ENCODE measurements at places on chromosomes 3 and 15.

- DNase-seq: no peak
These were observed 13.3 kb downstream of the NFKBIZ start for GRCh38 chr3:101862416-101863165.

GRCh38 chr3:151303751-151304150 lies 12.9 kb downstream of the GPR87 start:
- no peak for DNase-seq

DNA sequence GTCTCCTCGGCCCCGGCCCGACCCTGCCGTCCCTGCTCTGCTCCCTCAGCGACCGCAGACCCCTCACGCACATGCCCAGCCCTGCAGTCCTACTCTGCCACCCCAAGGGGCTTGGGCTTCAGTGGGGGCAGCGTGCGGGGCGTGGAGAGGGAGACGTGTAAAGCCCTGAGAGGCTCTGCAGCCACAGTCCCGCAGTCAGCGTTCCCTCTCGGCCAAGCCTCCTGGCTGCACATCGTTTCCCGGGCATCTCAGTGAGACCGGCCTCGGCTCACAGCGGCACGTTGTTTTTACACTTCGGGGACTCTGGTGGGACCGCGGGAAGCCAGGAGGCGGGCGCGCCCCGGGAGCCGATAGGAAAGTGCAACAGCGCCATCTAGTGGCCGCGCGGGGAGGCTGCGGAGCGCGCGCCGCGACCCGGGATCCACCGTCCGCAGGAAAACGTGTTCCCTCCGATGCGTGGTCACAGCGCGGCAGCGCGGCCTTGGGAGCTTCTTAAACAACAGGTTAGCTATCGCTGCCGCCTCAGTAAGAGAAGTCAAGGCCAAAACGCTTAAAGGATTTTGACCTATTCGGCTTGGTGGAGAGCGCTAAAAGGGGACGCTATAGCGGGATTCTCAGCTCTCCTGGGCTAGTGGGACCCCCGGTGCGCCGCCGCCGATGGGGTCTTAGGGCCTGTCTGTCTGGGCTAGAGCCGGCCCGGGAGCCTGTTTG lies 226.8 kb upstream of the IGF1R start:
- peak; percentile 73 for DNase-seq

GRCh38 chr3:31277582-31277981 lies 255.1 kb upstream of the STT3B start:
- DNase-seq: no peak

DNA sequence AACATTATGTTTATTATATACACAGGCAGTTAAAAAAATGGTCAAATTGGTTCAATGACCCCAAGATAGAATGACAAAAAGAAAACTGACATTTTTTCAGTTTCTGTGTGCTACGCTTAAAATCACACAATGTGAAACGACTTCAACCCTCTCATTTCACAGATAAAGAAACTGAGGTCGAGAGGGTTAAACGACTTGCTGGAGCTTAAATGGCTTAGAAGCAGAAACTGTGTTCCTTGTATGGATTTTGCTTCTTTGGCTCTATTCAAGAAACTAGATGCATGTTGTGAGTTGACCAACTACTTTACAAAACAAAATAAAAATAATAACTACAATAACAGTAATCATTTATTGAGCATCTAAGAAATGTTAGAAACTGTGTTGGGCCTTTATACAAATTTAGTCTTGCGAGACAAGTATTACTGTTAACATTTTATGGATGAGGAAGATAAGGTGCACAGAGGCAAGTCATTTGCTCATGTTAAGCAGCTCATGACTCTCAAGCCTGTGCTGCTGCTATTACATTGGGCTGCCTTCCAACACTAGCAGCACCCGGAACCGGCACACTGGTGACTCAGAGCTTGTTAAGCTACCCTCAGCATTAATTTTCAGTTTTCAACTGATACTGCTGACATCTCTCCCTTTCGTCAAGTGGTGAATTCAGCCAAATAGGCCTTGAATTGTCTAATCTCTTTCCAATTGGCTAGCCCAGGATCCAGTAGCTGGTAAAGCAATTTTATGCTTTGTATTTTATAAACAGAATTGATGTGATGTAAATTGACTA lies 487.6 kb downstream of the NAALADL2 start:
- peak; percentile 59 for DNase-seq

Measured in HTR-8/SVneo (cell line).